ENCODE measurements at places on chromosomes 1 and 21.

DNA sequence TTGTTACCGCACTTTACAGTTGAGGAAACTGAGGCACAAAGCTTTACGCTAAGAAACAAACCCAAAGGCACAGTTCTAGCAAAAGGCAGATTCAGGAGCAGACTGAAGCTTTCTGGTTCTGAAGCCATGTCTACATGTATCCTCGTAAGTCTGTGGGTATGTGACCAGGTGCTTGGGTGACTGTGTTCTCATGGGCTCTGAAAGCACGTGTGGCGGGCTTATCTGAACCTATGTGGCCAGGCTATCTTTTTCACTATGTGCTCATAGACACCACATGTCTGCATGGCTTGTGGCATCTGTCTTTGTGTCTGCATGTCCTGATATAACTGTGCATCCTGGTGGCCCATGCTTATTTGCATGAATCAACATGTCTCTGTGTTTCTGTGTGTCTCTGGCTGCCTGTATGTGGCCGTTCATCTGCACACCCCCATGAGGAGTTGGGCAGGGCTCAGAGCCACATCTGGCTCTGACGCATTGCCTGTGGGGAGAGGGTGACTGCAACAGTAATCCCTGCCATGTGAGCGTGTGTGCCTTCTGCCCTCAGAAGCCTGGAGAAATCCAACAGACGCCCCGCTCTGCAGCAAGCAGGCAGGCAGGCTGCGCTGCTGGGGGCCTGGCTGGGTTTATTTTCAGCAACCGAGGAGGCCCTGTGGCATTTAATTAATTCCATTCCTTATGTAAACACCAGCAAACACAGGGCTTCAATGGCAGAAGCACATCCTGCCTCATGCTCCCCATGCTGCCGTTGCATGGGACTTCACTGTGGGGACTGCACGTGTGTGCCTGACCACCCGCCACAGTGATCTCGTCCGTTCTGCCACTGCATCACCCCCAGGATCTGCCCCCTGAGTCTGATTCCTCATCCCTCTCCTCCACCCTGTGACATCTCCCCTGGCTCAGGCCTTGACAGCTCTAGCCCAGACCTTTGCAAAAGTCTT is 115.4 kb downstream of the TRABD2B start:
- DNase-seq = no peak

DNA sequence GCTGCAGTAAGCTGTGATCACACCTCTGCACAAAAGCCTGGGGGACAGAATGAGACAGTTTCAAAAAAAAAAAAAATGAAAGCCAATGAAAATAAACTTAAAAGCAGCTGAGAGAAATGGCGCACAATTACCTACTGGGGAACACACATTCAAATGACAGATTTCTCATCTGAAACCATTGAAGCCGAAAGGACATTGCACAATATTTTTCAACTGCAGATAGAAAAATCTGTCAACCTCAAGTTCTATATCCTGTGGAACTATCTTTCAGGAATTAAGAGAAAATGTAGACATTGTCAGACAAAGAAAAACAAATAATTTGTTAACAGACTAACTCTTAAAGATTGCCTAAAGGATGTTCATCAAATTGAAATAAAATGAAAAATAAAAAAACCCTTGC is 442.8 kb downstream of the MATN1 start:
- no peak for DNase-seq

- no peak for DNase-seq
These were observed 15.9 kb upstream of the PEAR1 start for GRCh38 chr1:156877433-156878170.

GRCh38 chr1:177902266-177902665 is 67.6 kb downstream of the SEC16B start:
- no peak for DNase-seq

- no peak for DNase-seq
These were observed 585.7 kb upstream of the CAMK1G start for GRCh38 chr1:208997726-208998312.

- DNase-seq = no peak
These were observed 64.3 kb upstream of the VTCN1 start for GRCh38 chr1:117275055-117275454.

GRCh38 chr1:242146652-242147051 is 147.8 kb upstream of the MAP1LC3C start:
- no peak for DNase-seq

DNA sequence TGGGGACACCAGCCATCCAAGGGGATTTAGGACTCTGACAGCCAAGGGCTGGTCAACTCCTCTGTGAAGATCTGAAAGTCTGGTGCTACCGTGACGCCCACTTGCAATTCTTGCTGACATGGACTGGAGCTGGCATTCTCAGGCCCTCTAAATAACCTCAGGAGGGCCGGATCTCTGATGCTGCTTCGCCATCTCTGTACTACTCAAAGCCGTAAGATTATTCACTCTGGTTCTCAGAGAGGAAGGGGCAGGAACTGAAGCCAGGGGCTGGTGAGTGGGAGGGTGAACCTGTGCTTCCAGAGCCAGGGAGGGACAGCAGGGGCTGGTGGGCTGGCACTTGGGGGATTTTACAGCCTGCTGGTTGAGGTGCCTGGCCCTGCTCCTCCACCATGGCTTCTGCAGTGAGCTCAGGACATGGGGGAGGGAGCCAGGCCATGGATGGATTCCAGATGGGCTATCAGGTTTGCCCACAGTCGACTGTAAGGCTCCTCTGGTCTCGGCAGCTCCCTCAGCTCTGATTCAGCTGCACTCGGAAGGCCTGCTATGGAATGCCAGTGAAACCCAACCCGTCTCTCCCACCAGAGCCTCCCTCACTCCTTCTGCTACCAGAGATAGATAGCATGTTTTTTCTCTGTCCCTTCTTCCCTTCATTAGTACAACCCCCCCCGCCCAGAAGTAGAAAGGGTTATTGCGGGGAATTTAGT is 84.5 kb downstream of the PLXNA2 start:
- DNase-seq = no peak

DNA sequence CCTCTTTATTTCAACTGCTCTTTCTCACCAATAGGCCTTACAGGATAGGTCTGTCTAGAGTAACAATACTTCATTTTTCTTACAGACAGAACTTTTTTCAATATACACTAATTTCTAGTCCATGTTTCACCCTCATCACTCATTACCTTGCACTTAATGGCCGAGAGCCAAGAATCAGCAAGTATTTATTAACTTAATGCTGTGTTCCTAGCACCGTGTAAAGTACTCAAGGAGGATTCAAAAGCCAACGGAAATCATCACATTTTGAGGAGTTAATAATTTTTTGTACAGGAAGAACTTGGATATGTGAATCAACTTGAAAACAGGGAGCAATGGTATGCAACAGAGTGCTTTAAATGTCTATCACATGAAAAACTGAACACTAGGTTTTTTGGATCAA is 102.0 kb downstream of the PTPN14 start:
- DNase-seq = no peak

DNA sequence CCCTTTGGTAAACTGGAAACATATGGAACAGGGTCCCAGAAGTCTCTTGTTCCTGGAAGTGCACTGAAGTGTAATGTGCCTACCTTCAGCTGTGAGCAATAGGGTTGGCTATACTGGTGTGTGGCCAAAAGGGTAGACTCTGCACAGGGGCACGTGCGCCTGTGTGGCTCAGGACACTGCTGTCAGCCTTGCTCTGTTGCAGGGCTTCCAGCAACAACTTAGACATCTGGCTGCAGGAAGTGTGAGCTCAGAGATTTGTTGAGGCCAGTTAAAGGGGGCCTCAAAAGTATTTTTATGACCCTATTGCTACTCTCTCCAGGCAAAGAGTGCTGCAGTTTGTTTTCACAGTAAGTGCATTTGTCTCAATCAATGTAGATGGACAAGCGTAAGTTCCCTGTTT is 7.5 kb downstream of the CTPS1 start:
- no peak for DNase-seq

- no peak for DNase-seq
These were observed 184.1 kb downstream of the PSMG1 start for GRCh38 chr21:38999161-38999560.

- DNase-seq = no peak
These were observed 73.6 kb downstream of the TRIM11 start for GRCh38 chr1:228332797-228333738.

DNA sequence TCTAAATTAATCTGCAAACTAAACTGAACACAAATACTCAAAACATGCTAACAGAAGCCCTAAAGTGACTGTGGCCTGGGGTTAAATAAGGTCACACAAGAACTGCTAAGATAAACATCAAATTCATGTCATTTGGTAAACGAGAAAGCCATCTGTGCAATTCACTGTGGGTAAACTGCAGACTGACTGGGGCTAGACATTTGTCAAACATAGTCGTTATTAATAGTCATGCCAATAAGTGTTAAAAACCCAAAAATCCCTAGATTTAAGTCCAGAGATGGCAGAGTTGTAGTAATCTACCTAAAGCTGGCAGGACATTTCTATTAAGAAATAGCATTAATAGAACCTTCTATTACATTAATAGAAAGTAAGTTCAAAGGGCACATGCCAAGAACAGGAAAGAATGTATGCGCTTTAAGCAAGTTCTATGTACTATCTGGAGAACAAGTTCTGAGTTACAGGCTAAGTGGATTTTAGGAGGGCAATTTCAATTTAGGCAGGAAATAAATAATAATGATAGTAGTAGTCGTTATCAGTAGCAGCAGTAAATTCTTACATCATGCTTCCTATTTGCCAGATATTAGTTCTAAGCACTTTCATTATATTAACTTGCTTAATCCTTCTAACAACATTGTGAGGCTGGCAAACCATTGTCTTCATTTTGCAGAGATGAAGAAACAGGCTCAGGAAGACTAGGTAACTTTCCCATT is 8.6 kb downstream of the EDEM3 start:
- DNase-seq = peak; percentile 12

- DNase-seq = no peak
These were observed 84.7 kb upstream of the SLC25A33 start for GRCh38 chr1:9454494-9455066.

- no peak for DNase-seq
These were observed 25.0 kb downstream of the TBX15 start for GRCh38 chr1:118963138-118963455.

GRCh38 chr1:27144920-27145661 is 9.8 kb downstream of the SLC9A1 start:
- no peak for DNase-seq

DNA sequence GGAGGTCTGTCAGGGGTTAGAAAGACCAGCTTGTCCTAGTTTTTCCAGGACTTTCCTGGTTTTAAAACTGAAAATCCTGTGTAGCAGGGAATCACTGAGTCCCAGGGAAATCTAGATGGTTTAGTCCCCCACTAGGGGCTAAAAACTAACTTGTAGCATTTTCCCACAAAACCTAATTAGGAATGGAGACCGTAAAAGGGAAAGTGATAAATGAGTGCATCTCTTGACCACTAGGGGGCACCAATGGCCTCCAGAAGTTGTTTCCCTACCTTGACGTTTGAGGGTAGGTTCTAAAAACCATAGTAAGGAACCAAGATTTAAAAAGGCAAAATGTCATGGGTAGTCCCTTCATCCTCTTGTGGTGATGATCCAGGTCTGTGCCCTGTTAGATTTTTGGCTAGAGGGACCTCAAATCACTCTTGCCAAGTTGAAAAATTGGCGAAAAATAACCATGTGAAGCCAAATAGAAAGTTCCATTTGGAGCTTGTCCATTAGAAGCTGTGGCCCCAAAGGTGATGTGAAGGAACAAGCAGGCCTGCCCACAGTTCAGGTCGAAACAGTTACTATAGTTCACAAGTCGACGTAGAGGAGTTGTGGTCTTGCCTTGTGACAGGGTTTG is 24.5 kb downstream of the CLIC6 start:
- peak; percentile 59 for DNase-seq

DNA sequence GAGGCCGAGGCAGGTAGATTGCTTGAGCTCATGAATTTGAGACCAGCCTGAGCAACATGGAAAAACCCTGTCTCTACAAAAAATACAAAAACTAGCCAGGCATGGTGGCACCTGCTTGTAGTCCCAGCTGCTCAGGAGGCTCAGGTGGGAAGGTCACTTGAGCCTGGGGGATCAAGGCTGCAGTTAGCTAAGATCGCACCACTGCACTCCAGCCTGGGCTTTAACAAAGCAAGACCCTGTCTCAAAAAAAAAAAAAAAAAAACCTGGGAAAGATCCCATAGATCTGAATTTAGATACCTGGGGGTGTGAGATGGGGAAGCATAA is 32.9 kb downstream of the NIBAN1 start:
- no peak for DNase-seq

- DNase-seq = no peak
These were observed 2.2 kb upstream of the KCNA3 start for GRCh38 chr1:110676970-110677369.

DNA sequence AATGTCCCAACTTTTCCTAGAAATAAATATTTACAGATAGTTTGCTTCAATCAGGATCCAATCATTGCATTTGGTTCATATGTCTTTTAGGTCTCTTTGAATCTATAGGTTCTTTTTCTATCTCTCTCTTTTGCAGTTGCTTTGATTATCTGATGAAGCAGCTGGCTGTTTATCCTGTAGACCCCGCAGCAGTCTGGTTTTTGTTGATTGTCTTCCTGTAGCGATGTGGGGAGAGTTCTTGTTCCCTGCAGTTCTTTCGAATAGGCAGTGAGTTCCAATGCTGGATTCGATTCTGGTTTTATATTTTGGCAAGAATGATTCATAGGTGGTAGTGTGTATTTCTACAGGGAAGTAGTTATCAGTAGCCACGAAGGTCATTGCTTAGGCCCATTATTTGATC is 7.4 kb upstream of the MIXL1 start:
- DNase-seq = no peak

DNA sequence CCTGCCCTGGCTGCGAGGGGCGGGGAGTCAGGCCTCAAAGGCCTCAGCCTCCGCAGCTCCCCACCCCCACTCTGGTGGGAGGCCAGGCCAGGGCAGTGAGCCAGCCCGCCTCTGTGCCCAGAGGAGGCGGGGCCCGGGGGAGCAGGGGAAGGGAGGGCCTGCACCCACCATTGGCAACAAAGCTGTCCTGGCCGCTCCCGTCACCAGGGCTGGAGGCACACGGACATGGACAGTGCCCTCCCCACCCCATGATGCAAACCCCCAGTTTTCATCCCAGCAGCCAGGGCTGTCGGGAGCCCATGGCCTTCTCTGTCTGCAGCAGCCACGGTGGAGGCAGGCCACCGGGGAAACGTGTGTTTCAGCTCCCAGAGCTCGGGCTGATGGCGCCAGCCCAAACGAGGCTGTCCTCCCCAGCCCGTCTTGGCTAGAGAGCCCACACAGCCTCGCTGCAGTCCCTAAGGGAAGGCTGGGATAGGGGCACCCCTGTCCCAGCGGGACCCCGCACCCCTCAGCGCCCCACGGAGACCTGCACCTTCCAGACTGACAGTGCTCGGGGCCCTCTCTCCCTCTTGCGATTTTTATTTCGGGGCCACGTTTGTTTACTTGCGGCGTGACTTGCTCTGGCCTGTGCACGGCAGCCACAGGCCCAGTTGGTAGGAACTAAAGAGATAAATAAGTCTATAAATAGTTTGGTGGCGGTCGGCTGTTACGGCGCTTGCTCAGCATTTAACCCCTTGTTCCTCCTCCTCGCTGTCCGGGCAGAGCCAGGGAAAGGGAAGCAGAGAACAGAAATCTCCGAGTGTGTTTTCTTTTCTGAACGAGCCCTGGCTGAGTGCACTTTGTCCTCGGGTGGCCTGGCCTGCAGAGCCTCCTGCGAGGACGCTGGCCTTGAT is 101.8 kb downstream of the PRDM16 start:
- DNase-seq = no peak

GRCh38 chr1:38444770-38445442 is 398.3 kb upstream of the POU3F1 start:
- no peak for DNase-seq

All from activated CD4-positive, alpha-beta T cell treated with anti-CD3 and anti-CD28 coated beads, Interleukin-2, amount 10 ng/mL, durations not matched to agents 7 days and 5 days (primary cell).